ENCODE measurements at places on chromosomes 1 and 21.

DNA sequence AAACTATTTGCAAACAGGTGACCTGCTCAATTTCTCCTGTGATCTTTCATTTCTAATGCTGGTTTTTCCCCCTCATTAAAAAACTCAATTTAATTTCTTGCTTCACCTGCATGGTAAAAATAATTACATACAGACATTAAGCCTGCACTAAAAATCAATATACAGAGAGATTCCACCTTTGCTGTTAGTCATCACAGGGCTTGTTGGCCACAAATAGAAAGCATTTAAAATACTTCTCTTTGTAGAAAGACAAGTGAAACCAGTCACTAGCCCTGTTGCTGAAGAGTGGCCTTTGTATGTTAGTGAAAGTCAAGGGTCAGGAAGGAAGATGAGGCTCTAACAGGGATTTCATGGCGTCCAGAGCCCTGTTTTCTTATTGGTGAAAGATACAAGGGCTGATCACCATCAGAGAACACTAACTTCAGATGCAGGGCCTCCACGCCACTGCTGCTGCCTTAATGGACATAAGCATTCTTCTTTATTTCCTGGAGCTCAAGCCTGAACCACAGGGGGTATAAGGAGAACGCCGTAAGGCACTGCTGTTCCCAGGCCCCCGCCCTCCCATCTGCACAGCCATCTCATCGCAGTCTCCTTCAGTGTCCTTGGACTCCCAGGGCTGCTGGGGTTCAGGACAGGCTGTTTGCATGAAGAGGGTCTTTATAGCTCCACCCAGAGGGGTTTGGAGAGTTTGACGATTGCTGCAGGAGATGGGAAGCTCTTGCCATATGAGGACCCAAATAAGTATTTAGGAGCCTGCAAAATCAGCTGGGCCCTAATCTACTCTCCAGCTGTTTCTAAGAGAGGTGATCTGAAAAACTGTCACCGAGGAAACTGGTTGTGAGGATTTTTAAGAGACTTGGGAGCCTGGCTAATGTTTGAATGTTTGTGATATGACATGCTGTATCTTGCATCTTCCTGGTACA, 117.3 kb upstream of the IRF2BP2 start:
- DNase-seq = no peak

- peak; percentile 49 for DNase-seq
Observed at GRCh38 chr1:921011-921837, 2.5 kb upstream of the SAMD11 start.

GRCh38 chr1:200206761-200207160, 179.3 kb downstream of the NR5A2 start:
- DNase-seq = no peak

DNA sequence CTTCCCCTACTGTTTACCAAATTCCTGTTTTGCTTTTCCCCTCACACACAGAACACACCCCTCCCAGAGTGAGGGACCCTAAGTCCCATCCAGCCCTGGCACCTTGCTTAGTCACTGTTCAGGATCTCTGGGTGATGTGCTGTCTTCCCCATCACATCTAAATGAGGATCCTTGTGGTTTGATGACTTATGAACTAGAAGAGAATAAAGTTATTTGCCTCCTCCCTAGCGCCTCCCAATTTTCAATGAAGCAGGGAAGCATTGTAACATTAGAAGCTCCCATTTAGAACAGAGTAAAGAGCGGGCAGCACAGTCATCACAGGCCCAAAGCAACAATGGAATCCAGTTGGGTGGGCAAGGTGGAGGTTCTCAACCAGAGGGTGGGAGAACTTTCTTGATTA, 27.0 kb downstream of the DISC1 start:
- no peak for DNase-seq

GRCh38 chr1:198123133-198123532, 33.7 kb upstream of the NEK7 start:
- no peak for DNase-seq

DNA sequence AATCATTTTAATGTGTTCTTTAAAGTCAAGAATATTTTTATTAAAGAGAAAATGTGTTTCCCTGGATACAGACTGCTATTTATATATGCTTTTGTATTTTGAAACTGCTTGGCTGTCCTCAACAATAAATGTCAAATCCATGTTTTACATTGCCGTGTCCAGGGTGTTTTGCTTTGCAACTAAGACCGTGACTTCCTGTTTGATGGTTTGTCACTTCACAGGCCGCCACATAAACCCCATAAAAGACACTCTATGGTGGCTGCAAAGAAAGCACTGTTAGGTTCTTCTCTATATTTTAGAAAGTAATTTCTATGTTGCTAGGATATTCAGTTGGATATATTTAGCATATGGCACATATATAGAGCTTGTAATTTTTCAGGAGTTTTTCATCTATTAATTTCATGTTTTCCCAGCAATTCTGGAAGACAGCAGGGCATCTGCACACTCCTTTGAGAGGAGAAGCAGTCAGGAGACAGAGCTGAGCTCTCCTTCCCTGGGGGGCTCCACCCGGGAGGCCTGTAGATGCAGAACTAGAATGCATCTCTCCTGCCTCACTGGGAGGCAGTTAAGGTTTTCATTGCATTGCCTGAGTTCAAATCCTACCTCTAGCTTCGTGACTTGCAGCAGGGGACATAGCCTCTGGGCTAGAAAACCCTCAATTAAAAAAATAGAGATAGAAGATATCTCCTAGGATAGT, 33.1 kb downstream of the PRDM2 start:
- DNase-seq = no peak

GRCh38 chr1:229238231-229238630, 32.7 kb upstream of the RAB4A start:
- no peak for DNase-seq

DNA sequence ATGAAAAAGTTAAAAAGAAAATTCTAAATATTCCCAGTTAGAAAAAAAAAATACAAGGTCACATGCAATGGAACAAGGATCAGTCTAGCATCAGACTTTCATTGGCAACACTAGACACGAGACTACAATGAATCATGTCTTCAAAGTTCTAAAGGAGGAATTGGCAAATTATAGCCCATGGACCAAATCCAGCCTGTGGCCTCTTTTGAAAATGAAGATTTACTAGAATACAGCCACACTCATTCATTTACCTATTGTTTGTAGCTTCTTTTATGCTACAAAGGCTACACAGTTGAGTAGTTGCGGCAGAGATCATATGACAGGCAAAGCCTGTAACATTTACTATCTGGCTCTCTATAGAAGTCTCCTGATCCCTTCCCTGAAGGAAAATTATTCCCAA, 71.4 kb downstream of the MRPL39 start:
- DNase-seq = no peak

GRCh38 chr1:199612976-199613774, 414.3 kb upstream of the NR5A2 start:
- no peak for DNase-seq

GRCh38 chr1:2538872-2539271, 8.8 kb upstream of the HES5 start:
- DNase-seq = no peak

GRCh38 chr1:183277821-183278738, 92.0 kb downstream of the LAMC2 start:
- no peak for DNase-seq

- no peak for DNase-seq
Observed at GRCh38 chr1:119353836-119354235, 14.7 kb upstream of the HAO2 start.

GRCh38 chr1:205169248-205169647, 42.3 kb downstream of the DSTYK start:
- no peak for DNase-seq

DNA sequence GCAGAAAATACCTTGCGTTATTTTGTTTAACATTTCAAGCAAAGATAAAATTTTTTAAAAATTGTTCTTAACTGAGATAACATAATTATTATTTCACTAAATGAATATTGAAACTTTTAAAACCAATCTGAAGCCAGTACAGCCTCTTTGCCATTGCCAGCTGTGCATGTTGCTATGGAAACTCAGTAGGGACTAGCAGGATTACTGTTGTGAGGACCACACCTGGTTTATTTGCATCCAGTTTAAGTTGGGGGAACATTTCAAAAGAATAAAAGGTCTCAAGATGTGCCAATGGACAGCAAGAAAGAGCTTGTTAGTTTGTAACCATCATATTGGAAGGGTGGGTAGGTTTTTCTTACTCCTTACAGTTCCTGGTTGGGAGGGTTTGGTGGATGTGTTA, 80.7 kb downstream of the POU2F1 start:
- no peak for DNase-seq

DNA sequence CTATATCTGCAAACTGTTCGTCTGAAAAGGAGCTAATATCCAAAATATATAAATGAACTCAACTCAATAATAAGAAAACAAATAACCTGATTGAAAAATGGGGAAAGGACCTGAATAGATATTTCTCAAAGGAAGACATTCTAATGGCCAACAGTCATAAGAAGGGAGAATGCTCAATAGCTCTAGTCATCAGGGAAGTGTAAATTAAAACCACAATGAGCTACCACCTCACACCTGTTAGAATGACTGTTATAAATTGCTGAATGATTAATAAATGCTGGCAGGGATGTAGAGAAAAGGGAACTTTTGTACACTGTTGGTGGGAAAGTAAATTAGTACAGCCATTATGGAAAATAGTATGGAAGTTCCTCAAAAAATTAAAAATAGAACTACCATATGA, 21.2 kb upstream of the C1orf115 start:
- no peak for DNase-seq

- no peak for DNase-seq
Observed at GRCh38 chr1:204660509-204660908, 25.0 kb downstream of the LRRN2 start.

GRCh38 chr1:102099916-102100315, 103.2 kb upstream of the OLFM3 start:
- no peak for DNase-seq

GRCh38 chr1:3142751-3143150, 73.7 kb downstream of the PRDM16 start:
- no peak for DNase-seq

DNA sequence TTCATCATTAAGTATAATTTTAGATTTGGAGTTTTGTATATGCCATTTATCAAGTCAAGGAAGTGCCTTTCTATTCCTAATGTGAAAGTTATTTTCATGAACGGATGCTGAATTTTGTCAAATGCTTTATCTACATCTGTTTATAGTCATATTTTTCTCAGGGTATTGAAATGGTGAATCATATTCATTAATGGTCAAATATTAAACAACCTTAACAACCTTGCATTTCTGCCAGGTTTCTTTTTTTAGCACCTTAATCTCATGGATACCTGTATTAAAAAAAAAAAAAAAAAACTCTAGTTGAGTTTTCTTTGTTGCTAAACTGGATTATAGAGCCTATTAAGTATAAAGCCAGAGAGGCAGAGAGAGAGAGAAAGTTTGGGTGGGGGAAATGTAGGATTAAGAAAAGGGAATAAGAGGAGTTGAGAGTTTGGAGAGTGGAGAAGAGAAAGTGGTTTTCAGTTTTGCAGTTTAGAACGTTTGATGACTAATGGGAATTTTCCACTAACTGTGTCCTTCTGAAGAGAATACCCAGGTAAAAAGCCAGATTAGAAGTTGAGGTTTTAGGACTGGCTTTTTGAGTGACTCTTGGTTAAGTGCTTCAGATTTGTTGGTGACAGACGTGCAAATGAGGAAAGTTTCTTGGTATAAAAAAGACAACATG, 305.0 kb downstream of the HLX start:
- no peak for DNase-seq

DNA sequence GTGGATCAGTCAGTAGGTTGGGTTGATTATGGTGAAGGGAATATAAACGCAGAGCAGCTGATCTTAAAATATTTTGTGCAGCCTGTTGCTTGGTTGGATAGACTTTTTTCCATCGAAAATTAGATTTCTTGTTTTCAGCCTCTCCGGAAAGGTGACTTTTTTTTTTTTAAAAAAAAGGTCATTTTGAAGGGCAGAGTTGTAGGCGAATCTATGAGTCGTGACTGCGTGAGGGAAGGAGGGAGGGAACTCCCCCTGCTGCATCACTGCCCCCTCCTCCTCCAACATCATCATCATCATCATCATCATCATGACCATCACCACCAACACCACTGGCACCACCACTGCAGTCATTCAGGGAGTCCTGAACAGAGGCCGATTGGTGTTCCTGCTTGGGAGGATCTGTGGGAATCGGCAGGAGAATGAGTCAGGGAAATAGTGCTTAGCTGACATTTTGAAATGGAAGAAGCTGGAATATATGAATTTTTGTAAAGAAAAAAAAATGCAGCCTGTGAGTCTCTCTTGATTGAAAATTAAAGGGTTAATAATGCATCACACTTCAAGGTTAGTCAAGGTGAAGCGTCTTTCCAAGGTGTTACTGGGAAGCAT, 1.2 kb downstream of the ATP1B1 start:
- DNase-seq = no peak

- DNase-seq = no peak
Observed at GRCh38 chr1:184788970-184789369, 34.3 kb upstream of the EDEM3 start.

DNA sequence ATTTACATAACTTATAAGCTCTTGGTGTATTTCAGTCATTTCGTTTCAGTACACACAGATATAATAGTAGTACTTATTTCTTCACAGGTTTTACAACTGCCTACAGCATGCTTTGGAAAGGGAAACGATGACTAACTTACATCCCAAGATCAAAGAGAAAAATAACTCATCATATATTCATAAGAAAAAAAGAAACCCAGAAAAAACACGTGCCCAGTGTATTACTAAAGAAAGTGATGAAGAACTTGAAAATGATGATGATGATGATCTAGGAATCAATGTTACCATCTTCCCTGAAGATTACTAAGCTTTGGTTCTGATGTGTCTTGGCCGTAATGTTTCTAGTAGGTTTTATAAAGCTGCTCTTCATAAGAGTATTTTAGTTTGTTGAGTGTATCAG, 30.9 kb downstream of the TYW3 start:
- DNase-seq = no peak

DNA sequence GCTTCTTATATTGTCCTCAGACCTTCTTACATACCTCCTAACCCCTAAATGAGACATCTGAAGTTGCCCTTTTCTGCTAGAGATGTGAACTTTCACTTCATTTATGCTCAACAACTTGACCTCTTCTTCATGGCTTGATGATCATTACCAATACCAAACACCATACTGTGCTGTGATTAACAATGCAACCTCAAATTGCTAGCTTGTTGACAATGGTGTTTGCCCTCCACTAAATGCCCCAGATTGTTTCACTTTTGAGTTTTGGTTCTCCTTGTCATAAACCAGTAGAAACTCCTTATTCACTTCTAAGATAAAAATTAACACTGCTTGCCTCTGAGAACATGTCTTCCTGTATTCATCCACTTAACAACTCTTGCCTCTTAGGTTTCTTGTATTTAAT, 5.6 kb downstream of the JAK1 start:
- no peak for DNase-seq

DNA sequence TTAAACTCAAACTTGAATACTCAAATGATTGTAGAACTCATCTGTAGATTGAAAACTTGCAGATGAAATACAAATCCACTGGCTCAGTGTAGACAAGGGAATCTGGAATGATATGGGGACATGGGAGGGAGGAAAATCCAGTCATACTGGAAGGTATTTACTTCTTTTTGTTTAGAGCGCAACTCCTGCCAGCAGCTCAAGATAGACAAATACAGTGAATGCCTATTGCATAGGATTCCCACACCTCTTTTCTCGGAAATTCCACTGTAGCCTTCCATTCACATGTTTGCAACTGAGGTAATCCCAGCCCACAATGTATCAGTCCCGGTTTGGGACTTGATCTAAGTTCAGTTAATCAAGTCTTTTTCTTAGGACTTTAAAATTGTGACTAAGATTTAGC, 311.2 kb downstream of the PTPRC start:
- no peak for DNase-seq

- no peak for DNase-seq
Observed at GRCh38 chr1:156708218-156708661, 2.9 kb upstream of the CRABP2 start.
